ENCODE measurements at places on chromosomes 5 and 9. TPM values are rescaled to one million over a fixed set of nuclear protein-coding genes. Genes with fewer than 3 reads are reported as not detected.

DNA sequence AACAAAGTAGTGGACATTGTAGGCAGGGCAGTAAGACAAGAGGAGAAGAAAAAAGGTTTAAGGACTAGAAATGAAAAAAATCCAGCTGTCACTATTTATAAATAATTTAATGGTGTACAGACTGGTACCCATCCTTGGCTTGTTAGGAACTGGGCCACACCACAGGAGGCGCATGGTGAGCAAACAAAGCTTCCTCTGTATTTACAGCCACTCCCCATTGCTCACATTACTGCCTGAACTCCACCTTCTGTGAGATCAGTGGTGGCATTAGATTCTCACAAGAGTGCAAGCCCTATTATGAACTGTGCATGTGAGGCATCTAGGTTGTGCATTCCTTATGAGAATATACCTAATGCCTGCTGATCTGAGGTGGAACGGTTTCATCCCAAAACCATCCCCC, 62.6 kb upstream of the DMAC1 start:
- no peak for DNase-seq

GRCh38 chr9:130042885-130043653, at the start of gene FNBP1:
Gene FNBP1 (minus strand): TSS chr9:130043189. CDS start chr9:130042975, 214 bp downstream.
- DNase-seq = peak; percentile 82

DNA sequence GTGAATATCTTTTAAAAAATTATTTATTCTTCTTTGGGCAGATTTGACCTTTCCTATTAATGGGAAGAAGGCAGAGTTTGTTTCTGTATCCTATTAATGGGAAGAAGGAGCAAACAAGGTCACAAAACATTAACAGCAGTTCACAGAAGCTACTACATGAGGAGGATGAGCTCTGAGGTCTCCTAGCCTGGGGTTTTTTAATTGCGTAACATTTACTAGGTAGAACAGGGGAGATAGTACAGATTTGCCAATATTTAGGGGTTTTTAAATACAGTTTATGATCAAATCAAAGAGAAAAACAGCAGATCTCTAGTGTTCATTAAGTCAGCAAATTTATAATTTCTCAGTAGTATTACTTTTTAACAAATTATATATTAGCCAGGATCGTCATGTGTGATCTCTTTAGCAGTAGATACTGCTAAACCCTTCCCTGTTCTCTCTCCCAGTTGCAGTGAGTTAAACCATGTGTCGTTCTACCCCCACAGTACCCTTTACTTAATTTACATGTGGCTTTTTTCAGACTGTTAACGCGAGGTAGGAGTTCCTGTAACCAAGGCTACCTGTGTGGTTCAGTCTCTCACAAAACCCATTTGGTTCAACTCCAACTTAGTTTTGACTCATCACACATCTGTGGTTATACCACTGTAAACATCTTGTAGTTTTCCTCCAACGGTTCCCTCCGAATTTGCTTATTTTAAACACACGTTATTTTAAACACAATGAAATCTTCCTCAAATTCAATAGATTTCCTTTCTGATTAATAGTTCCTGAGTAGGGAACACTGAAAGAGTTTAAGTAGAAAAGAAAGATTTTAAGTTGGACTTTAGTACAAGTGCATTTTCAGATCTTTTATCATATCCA, 13.3 kb downstream of the SLC25A46 start:
- DNase-seq = no peak

- no peak for DNase-seq
These were observed 3.0 kb downstream of the GARIN3 start for GRCh38 chr5:157162919-157163510.

DNA sequence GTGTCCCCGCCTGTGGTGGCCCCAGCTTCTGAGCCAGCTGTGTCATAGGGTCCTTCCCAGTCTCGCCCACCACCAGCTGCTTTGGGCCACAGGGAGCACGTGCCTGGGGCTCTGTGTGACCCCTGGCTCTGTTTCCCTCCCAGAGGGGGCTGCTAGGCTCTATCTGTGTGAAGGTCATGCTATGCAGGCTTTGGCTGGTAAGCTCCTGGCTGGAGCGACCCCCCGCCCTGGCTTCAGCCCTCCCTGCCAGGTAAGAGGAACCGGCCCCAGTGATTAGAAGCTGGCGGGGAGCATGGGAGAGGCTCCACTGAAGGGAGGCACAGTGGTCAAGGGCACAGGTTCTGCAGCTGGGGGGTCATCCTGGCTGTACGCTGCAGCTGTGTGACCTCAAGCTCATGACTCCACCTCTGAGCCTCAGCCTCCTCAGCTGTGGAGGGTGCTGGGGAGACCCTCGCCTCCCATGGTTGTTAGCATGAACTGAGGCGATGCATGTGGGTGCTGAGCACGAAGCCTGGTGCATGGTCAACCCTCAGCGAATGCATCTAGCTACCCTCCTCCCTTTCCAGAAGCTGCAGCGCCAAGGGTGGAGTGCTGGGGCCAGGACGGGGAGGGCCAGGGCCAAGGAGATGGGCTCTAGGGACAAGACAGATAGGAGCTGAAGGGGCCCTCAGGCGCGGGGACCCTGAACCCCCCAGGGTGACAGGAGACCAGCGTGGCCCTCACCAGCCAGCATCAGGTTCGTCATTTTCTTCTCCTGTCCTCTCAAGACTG, 163.8 kb upstream of the MVB12B start:
- peak; percentile 32 for DNase-seq

GRCh38 chr9:76086539-76086938, 196.1 kb downstream of the PCSK5 start:
- no peak for DNase-seq

DNA sequence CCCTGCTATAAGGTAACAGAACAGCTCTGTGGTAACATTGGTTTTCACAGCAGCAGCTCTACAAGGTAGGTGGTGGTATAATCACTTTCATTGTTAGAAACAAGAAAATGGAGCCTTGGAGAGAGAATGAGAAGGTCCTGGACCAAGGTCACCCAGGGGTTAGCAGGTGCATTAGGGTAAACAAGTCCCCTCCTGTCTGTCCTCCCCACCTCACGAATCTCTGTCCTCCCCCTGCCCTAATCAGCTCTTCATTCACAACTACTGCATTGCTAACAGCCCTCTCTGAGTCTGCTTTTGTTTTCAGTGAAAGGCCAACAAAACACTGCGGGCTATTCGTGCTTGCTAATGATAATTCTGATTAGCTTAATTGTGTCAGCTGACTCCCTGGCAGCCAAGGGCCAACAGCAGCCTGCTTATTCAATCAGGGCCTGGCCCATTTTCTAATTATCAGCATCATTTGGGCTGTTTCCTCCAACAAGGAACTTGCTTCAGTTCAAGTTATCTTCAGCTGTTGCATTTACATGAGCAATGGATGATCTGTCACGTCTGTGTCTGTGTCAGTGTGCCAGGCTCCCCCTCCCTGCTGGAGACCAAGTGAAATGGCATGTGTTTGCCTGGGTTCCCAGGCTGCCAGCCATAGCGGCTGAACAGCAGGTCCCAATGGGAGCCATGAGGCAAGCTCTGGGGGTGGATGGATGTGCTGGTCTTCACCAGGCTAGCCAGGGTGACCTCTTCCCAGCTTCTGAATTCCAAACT, 56.7 kb upstream of the EQTN start:
- no peak for DNase-seq

DNA sequence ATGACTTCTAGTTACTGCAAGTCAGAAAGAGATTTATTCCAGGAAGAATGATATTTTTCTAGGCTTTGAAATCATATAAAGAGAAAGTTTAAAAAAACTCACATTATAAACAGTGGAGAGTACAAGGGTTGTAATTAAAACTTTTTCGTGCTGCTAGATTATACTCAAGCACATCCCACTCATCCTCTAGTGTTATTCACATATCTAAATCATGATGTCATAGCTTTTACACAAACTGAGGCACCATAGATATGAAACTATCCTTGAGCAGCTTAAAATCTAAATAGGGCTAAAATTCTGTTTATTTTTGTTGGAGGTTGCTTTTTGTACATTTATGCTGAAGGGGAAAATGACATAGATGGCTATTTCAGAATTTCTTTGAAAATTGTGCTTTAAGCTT, 30.0 kb downstream of the TENT2 start:
- no peak for DNase-seq

DNA sequence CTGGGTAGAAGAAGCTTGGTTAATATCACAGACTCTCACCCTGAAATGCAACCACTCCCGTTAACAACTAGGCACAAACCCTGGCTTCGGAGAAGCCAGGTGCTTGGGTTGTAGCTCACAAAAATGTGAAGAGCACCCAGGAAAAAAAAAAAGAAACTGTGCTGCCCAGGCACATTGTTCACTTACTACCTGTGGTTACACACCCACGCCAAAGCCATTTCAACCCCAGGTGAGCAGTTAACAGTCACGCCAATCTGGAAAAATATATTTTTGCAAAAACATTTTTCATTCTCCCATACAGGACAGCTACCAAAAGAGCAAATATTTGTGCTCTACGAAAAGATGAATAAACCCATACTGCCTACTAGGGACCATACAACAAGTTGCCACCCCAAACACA, 49.2 kb downstream of the SIL1 start:
- no peak for DNase-seq

GRCh38 chr5:34719029-34719428, 62.9 kb downstream of the RAI14 start:
- DNase-seq = no peak

GRCh38 chr5:112860929-112861637, at the start of gene SRP19:
Gene SRP19 (plus strand): TSS chr5:112861287. CDS start chr5:112861377, 90 bp downstream.
- DNase-seq = peak; percentile 95

DNA sequence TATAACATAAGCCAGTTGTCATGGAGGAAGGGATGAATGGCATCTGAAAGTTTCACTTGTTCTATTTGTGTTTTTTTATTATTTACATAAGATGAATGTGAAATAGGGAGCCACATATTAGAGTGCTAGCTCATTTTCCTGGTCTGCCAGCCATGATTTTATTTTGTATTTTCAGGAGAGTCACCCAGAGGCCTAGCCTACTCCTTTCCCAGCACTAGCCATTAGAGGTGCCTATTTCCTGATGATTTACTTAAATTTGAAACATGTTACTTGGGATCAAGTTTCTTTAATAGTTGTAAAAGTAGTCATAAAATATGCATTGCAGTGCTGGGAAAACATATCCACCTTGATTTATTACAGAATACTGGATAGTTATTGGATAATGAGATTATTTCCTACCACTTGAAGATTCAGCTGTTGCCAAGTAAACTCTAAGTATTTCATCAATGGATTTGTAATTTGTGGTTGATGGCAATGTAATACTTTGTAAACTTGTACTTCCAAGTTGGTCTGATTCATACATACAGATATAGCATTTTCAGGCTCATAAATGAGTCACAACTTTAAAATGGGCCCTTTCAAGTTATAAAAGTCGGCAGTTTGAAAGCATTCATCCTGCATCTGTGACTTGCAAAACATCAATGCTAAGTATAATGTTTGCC, 50.8 kb downstream of the KCNN2 start:
- DNase-seq = no peak

Gene MAST4
- 21.5 TPM for total RNA-seq

Gene SYK
- 3.2 TPM for total RNA-seq
